ENCODE measurements at places on chromosomes 3 and 15.

GRCh38 chr15:80778964-80779657 lies at the start of gene CEMIP:
TSS of gene CEMIP (plus strand) at chr15:80779370. CDS start at chr15:80873880, 94,510 bp downstream.
- peak; percentile 93 for DNase-seq

GRCh38 chr3:53650928-53651661 lies 156.7 kb downstream of the CACNA1D start:
- no peak for DNase-seq

- no peak for DNase-seq
Measured at GRCh38 chr3:72820415-72820814, 27.8 kb downstream of the SHQ1 start.

GRCh38 chr3:82079335-82079890 lies 318.0 kb upstream of the GBE1 start:
- DNase-seq = no peak

- no peak for DNase-seq
Measured at GRCh38 chr3:39388741-39389248, 5.6 kb downstream of the SLC25A38 start.

DNA sequence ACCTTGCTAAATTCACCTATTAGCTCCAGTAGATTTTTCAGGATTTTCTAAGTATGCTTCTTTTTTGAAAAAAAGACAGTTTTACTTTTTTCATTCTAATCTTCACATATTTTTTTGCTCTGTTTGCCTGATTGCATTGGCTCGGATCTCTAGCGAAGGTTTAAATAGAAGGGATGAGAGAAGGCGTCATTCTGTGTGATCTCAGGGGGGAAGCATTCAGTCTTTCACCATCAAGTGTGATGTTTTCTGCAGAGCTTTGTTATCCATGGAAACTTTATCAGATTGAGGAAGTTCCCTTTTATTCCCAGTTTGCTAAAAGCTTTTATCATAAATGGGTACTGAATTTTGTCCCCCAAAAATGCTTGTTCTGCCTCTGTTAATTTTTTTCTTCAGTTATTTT lies 120.3 kb downstream of the LRRK1 start:
- DNase-seq = no peak

DNA sequence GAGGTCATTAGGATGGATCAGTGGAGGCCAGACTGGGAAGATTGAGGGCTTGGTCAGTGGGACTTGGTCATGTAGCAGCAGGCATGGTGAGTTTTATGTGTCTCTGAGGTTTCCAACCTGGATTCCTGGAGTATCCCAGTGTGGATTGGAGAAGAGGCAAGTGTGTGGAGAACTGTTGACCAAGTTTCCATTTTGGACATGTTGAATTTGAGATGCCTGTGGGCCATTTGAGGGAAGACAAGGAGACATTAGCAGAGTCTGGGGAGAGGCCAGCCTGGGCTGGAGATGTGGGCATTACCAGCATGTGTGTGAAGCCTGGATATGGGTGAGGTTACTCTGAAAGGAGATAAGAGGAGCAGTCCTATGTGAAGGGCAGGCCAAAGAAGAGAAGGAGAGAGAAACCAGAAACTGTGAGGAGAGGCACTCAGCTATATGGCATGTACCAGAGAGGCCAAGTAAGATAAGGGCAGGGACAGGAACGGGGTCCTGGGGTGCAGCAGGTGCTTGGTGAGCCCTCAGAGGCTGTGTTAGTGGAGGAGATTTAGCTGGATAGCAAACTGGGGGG lies 4.3 kb downstream of the SLC25A38 start:
- no peak for DNase-seq

GRCh38 chr15:39719109-39719508 lies 63.5 kb downstream of the FSIP1 start:
- no peak for DNase-seq

DNA sequence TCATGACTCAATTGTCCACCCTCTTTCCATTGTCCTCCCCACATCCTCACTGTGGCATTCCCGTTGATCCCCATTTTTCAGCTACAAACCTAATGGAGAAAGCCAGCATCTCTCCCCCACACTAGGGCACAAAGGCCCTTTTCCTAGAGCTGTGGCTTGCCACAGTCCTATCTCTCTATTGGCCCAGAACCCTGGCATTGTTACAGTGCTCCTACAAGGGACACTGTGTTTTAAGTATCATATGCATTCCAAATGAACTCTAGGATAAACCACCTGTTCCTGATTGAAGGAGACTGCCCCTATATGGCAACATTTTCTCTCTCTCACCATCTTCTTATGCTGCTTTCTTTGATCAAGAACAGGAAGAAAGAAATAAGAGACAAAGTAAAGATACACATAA lies 69.4 kb upstream of the SKOR1 start:
- no peak for DNase-seq

DNA sequence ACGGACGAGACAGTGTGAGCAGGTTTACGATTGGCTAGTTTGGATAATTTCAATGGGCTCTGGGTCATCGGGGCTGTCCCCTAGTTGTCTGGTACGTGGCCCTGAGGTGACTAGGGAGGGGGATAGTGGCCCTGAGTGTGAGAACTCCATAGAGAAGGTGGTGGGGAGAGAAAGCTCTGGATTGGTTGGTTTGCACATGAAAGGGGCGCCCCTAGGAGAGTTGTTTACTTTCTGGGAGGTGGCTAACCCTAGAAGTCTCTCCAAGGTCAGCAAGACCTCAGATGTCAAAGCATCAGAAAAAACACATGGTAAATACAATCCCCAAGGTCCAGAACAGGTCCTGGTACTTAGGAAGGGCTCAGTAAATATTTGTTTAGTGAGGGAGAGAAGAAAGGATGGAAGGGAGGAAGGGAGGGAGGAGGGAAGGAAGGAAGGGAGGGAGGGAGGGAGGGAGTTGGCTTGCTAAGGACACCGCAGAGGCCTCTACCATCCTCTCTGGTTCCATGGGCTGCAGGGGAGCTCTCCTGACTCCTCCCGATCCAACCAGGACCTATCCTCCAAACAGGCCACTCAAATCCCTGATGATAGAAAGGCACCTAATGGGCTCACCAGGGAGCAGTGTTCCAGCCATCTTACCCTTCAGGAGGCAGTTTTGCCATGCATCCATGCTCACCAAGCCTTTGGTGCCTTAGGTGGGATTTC lies 3.0 kb upstream of the TRH start:
- no peak for DNase-seq

DNA sequence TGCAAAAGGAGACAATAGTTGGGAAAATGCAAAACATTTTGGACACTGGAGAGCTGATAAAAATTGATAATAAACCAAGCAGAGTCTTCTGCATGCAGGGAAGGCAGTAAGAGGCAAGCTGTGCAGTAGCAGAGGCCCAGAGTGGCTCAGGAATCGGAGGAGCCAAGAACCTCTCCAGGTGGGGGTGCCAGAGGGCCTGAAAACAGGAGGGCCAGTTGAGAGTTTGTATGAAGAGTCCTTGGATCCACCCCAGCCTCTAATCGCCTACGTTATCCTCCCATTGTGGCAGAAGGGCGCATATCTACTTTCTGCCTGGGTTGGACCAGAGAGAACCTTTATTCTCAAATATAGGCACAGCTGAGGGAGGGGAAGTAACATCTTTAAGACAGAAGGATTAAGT lies 48.9 kb upstream of the RBP1 start:
- DNase-seq = peak; percentile 93

DNA sequence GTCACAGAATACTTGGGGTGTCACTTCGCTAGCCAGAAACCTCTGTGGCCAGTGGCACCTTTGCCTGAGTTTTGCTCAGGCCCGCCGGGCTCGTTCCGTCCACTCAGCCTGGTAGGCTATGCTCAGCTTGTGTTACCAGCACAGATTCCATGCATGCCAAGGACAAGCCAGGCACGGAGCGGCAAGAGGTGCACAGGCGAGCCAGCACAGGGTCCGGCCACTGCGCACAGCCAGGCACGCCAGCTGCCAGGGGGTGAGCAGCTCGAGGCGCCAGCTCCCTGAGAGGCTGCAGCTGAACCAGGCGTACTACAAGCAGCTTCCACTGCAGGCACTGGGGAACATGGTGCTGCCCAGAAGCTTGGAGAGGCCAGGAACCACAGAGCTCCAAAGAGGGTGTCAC lies 14.7 kb downstream of the PCYT1A start:
- DNase-seq = no peak

DNA sequence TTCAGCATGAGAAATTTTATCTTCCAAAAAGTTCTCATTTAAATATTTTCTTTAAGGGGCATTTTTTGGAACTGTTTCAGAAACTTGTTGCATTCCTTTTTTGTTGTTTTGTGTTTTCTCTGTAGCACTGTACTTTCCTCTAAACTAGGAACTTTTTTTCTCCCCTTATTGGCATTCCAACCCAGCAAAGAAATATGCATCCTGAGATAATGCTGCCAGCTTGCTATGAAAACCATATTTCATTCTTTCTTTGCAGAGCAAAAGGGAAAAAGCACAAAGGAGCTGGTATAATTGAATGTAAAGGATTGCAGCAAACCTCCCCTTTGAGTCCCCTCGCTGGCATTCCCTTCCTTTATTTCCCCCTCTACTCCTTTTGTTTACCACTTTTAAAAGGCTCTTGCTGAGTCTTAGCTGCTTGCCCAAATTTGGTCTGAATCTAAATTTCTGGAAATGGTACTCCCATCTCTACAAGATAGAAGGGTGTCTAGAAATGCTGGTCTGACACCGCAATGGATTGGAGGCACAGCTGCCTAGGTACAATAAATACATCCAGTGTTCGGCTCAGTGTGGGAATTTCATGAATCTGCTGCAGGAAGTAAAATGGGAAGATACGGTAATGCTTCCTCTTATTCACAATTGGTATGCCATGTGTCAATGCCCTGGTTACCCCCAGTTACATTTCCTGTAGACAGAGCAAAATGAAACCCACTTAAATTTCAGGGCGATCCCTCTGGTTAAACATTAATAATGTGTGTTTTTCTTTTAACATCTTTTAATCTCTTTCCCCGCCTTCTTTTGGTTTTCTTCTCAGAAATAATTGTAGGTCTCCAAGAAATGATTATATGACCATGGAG lies 156.6 kb downstream of the MEIS2 start:
- no peak for DNase-seq

DNA sequence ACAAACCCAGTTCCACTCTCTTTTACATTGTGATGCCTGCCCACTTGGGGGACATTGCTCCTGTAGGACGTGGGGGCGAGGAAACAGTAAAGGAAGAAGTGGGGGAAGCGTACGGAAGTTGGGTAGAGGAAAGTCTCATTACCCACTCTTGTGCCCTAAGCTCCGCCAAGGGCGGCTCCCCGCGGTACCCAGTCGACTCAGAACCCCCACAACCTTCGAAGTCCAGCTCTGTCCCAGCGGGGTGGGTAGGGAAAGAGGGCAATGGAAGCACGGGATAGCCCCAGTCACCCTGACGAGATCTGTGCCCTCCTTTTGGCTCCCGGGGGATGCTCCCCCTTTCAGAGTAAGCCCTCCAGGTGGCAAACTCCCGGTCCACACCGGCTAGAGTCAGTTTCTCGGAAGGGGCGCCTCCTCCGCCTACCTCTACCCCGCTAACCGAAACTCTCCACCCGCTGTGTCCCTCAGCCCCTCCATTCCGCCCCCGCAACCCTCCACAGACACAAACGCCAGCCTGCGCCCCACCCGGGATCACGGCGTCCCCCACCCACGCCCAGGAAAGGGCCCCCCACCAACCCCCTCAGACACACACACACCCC lies 527 bp downstream of the CSNK1G1 start:
- DNase-seq = peak; percentile 8

- DNase-seq = no peak
Measured at GRCh38 chr3:12569836-12570235, 12.9 kb downstream of the MKRN2 start.

DNA sequence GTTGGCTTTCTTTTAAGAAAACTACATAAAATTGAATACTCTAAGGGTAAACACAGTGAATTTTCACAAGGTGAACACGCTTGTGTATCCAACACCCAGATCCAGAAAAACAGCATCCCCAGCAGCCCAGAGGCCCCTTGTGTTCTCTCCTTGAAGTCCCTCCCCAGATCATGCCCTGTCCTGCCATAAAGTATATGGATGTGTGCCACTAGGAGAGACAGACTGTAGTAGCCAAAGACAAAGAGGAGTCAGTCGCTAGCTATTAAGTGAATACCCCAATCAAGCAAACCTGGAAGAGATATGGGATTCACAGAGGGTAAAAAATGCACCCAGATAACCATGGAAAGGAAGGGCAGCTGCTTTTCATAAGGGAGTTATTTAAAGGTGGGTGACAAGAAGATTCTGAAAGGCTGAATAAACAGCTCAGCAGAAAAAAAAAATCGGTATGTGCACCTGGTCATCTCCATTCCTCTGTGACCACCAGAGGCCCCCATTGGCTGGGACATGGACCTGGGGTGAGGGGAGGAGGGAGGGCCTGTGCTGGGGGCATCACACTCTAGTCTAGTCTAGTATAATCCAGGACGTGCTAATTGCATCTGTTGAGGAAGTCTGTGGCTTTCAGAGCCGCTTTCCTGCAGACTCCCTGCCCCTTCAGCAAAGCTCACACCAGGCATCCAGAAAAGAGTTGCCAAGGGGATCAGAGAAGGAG lies 167.3 kb upstream of the NDN start:
- DNase-seq = no peak

DNA sequence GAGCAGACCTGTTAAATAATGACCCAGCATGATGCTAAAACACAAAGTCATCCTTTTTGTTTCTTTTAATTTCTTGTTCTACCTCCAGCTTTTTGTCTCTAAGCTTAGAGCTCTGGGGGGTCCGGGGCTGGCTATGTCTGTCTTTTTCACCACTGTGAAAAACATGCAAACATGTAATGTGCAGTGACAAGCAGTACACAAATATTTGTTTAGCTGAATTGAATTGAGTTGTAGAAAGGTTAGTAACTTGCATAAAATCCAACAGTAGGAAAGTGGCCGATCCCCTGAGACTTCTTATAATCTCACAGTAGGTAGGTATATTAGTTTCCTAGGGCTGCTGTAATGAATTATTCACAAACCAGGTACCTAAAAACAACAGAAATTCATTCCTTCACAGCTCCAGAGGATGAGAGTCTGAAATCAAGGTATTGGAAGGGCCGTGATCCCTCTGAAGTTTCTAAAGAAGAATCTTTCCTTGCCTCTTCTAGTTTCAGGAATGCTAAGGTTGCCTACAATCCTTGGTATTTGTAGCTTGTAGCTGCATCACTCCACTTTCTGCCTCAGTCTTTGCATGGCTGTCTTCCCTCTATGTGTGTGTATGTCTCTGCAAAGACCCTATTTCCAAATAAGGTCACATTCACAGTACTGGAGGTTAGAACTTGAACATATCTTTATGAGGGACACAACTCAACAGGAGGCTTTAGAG lies 32.7 kb downstream of the ARL14 start:
- no peak for DNase-seq

DNA sequence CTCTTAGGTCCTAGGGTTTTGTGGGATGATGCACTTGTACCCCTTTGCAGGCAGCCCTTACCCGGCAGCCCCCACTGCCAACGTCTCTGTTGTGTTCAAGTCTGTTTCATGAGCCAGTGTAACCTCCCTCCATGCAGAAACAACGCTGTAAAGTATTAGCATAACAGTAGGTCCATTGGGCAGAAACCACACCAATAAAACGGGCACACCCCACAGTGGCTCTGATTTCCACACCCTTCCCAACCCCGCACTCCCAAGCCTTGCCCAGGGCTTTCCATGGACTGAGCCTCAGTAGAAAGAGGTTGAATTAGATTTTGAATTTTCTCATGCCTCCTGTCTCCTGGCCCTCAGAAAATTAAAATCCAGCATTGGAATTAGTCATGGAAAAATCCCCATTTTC lies 124.5 kb downstream of the CACNA1D start:
- DNase-seq = no peak

GRCh38 chr3:100516232-100516631 lies 23.8 kb downstream of the TMEM45A start:
- DNase-seq = no peak

Measured in NCI-H526 (cell line).